ENCODE measurements at places on chromosomes 7 and 10.

- DNase-seq: no peak
Measured at GRCh38 chr7:11792166-11792565, 39.8 kb downstream of the THSD7A start.

DNA sequence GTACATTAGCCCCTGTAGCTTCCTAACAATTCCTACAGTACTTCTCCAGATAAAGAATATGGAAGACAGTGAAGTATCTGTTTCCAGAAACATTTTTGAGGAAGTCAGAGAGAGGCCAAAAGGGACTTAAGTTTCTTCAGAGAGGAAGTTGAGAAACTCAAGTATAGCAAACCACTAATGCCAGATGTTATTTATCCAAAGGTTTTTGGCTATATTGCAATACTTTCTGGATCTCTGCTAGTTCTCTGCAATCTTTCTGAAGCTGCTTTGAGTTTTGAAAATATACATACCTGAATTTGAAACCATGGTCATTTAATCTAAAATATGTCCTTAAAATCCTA, 64.7 kb downstream of the BICC1 start:
- DNase-seq: no peak

DNA sequence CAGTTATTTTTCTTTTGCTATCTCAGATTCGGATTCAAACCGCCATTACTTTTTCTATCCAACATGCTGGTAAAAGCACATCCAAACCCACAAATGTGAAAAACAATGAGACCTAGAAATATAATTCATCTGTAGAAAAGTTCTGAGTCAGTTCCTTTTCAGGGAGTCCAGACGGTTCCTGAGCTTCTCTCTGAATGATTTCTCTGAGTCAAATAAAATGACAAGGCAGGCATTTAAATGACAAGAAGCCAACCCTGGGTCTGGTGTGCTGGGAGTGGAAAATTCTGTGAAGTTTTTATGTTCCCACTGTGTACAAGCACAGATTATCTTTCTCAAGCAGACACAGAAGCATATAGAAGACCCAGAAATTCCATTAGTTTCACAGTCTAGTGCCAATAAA, 96.3 kb upstream of the ANKRD1 start:
- no peak for DNase-seq

DNA sequence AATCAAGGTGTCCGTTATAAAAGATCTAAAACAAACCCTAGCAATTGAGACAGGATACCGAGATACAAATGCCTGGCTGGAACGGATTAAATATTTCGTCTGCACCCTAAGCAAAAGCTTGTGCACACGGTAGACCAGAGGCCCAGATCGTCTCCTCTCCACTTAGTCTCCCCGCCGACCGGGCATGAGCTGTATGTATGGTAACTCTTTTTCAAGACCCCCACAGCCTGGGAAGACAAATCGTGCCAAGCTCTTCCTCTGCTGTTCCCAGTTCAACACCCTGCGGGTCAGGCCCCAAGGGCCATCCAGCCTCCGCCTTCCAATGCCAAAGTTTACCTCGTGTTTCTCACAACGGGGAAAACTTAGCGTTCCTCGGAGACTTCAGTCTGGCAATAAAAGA, 285.7 kb upstream of the GALNT17 start:
- DNase-seq: no peak

DNA sequence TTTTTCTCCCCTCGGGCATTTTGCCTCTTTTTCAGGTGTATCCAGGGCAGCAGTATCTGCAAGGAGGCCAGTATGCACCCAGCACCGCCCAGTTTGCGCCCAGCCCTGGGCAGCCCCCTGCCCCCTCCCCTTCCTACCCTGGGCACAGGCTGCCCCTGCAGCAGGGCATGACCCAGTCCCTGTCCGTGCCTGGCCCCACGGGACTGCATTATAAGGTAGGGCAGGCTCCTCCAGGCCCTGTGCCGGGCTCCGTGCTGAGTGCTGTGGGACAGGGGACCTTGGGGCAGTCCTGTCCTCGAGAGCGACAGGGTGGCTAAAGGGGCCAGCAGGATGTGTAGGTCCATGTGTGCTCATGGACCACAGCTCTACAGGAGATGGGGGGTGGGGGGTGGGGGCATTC, 10.6 kb downstream of the ZMIZ2 start:
- no peak for DNase-seq

- DNase-seq: peak; percentile 12
Measured at GRCh38 chr7:104267701-104268368, 60.0 kb upstream of the ORC5 start.

GRCh38 chr10:34864149-34865067, 49.3 kb upstream of the PARD3 start:
- DNase-seq: no peak

GRCh38 chr10:14429043-14429700, 98.4 kb upstream of the FRMD4A start:
- DNase-seq: no peak

GRCh38 chr10:107767185-107767584, 602.7 kb upstream of the SORCS1 start:
- DNase-seq: no peak

DNA sequence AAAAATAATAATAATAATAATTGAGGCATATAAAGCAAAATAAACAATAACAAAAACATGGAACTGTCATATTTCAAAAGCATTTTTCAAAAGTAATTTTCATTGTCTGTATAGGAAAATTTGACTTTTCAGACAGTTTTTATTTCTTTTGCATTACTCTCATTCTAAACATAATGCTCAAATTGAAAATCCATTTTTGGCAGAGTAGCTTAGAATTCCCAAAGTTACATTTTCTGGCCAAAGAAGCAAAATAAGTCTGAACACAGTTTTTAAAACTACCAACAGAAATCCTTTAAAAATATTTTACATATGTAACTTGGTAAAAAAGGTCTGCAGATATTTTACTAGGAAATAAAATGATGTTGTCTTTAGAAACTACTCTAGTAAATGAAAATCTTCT, 535.4 kb downstream of the ANKRD7 start:
- DNase-seq: no peak

DNA sequence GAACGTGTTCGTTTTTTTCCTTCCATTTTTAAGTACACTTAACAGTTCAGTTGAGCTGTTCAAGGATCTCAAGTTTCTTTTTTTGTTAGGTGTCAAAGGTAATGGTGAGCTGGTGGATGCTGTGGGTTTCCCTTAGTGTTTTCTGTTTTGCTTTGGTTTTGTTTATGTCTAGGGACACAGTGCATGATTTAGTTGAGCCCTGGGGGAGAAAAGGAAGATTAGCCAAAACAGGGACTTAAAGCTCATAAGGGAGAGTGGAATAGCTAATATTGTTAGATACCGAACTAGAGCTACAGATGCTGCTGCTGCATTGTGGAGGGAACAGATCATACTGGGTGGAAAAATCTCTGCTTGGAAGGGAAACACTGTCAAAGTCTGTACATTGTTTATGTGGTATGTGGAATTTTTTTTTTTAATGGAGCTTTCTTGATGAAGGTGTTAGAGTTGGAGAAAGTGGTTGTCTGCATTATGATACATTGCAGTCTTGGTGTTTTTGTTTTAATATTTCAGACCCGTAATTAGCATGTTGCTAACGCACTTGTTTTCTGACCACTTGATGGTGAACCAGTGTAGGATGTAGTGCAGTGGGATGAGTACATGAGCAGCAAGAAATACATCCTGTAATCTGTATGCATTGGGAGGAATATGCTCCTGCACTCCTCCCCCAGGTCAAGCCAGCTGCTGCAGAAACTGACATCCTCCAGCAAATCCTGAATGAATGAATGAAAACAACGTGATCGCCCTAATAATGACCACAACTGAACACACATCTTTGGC, 2.1 kb downstream of the GLCCI1 start:
- DNase-seq: peak; percentile 42

- DNase-seq: no peak
Measured at GRCh38 chr7:12927635-12928434, 240.4 kb downstream of the ARL4A start.

GRCh38 chr7:143002106-143002505, 24.8 kb downstream of the OR9A2 start:
- DNase-seq: no peak

DNA sequence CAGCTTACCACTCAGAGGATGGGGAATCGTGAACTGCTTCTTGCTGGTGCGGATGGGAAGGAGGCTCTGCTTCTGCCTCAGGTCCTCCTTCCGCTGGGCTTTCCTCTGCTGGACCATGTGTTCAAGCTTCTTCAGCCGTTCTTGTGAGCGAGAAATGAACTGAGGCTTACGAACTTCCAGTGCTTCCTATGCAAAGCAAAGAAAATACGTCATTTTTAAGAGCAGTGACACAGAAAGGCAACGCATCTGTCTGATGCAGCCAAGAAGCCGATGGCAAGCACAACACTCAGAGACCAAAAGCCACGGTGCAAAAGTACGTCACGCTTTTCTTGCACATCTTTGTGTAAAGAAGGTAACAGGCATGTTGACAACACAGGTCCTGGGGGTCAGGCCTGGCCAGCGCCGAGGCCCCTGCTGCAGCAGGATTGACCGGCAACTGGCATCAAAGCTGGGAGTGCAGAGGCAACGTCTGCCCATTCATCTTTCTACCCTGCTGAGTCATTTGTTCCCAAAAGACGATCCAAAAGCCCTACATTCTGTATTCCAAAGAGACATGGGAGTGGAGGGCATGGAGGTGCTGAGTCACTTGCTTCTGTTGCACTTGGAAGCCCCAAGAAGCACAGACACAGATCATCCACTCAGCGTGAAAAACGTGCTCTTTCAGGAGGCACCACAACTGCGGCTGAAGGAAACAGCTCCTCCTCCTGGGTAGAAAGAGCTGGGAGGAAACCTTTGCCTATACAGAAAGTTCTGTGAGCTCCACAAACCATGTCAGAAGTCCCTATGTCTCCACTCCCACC, 71.0 kb upstream of the ADAM12 start:
- DNase-seq: no peak

DNA sequence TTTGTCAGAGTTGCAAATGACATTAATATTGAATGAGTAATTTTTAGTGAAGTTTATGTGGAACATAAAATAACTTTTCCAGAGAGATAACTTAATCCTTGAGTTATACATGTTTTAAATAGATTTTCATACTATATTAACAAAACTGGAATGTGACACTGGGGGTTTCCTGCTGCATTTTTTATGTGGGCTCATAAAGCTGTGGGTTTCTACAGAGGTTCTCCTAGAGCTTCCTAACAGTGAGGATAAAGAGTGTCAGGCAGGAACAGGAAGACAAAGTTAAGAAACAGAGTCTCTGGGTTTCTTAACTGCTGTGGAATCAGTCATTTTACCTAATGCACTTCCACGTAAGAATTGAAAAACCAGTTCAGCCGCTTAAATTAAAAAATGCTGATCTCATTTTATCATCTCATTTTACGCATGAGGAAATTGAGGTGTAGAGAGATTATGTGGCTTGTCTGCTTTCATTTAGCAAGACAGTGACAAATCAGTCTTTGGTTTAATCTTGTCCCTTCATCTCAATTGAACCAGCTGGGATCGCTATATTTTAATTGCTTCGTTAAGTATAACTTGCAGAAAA, 5.0 kb downstream of the CD36 start:
- no peak for DNase-seq

DNA sequence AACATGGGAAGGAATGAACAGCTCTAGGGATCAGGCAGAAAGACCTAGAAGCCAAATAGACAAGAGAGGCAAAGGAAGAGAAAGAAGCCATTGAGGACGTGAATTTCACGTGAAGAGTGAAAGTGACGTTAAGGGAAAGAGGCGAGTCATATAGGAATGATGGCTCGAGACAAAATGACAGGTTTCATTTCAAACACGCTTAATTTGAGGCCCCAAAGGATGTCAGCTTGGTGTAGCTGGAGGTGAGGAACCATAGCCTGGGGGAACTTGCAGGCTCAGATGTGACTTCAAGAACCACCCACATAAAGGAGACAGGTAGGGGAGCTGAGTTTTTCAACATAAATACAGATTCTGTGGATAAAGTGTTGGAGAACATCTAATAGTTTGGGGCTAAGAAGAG, 84.3 kb upstream of the ATP6V0A4 start:
- DNase-seq: no peak

- no peak for DNase-seq
Measured at GRCh38 chr7:157047148-157047547, 36.7 kb upstream of the MNX1 start.

GRCh38 chr7:66586181-66586580, 42.5 kb upstream of the KCTD7 start:
- DNase-seq: no peak

DNA sequence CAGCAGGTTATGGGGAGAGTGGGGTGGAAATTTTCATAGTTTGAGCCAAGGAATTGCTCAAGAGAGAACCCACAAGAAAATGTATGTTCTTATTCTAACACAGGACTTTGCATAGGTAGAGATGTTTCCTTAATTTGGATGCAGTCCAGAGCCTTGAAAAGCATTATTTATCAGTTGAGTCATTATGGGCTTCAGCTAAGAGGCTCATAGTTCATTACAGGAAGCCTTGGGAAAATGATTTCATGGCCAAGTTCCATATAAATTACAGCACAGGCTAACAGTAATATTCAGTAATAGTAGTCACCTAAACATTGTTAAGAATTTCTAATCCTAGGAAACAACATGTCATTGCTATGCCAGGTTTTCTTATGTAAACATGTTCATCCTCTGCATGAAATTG, 131.1 kb upstream of the PTPRZ1 start:
- no peak for DNase-seq

GRCh38 chr7:147984265-147984664, 606.3 kb upstream of the C7orf33 start:
- no peak for DNase-seq

GRCh38 chr7:101565601-101566209, 63.4 kb downstream of the MYL10 start:
- no peak for DNase-seq

DNA sequence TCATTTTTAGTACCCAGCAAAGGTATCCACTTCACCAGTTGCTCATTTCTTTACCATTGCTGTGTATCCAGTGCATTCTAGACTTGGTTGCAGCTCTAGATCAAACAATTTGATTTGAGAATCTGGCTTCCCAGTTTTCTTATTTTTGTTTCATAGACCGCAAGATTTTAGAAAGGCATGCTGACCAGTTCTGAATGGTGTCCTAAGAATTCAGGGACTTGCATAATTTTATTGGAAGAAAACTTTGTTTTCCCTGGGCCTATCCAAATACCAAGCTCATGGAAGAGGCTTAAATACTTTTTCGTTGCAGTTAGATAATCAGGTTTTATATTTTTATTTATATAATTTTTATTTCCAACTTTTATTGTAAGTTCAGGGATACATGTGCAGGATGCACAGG, 58.3 kb downstream of the BICC1 start:
- DNase-seq: no peak

- DNase-seq: no peak
Measured at GRCh38 chr7:1015196-1016121, 28.9 kb upstream of the GPR146 start.

All from HuH-7 (cell line).